ENCODE measurements at places on chromosomes 3 and 15. TPM values are rescaled to one million over a fixed set of nuclear protein-coding genes. Genes with fewer than 3 reads are reported as not detected.

- no peaks in the 10 kb centered on the region for H3K27me3 ChIP-seq
- no peaks in the 10 kb centered on the region for H3K36me3 ChIP-seq
- H3K4me3 ChIP-seq: no peak overlapping the region
- no peak overlapping the region for H3K27ac ChIP-seq
Observed at GRCh38 chr3:77601823-77602415, 562.0 kb downstream of the ROBO2 start.

DNA sequence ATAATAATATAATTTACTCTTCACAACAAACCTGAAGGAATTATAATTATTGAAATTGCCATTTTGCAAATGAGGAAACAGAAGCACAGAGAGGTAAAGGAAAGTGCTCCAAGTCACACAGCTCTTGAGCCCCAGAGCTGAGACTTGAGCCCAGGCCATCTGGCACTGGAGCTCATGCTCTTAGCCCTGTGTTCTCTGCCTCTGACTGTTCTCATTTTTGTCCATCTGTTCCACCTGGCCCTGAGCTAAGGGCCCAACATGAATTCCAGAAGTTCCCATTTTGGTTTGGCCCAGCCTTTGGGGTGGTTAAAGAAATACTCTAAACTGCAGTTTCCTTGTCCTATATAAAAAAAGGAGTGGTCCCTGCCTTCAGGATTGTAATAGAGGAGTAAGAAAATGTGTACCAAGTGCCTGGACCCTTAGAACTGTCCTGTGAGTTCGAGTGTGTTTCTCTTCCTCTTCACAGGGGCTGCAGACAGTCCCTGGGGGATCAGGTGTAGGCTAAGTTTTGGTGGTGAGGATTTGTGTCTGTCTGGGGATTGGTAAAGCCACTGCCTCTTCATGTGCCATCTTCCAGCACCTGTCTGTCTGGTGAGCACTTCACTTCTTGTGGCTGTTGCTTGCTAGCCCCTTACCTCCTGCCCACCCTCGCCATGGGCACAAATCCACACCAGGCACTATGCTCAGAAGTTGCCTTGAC, 91.8 kb downstream of the DNAJB8 start:
- peaks cover 16% of the 10 kb centered on the region for H3K36me3 ChIP-seq
- DNase-seq: no peak
- no peaks in the 10 kb centered on the region for H3K4me1 ChIP-seq
- no peaks in the 10 kb centered on the region for H3K27me3 ChIP-seq

- H3K27me3 ChIP-seq: peaks cover 17% of the 10 kb centered on the region
- H3K27ac ChIP-seq: no peak overlapping the region
- no peak for DNase-seq
- H3K4me3 ChIP-seq: no peak overlapping the region
Observed at GRCh38 chr15:31503256-31503655, 176.6 kb downstream of the KLF13 start.

DNA sequence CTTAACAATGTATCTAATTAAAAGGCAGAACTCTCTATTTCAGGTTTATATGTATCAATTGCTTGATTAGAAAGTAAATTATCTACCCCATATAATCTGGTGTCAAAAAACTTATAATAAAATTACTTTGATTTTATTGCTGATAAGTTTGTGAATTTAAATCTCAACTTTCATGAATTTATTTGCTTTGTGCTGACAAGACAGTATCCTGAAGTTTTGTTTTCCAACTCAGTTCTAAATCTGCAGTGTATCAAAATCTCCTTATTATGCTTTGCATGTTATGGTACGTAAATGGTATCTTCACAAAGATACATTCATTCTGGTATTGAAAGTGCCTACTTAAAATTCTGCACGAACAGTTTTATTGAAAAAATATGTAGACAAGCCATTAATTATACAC, 78.5 kb upstream of the ZNF717 start:
- no peak overlapping the region for H3K4me3 ChIP-seq
- DNase-seq: no peak
- no peaks in the 10 kb centered on the region for H3K36me3 ChIP-seq
- no peaks in the 10 kb centered on the region for H3K27me3 ChIP-seq
- H3K27ac ChIP-seq: no peak overlapping the region

- H3K27ac ChIP-seq: no peak overlapping the region
- no peak for DNase-seq
- H3K36me3 ChIP-seq: no peaks in the 10 kb centered on the region
- H3K4me3 ChIP-seq: no peak overlapping the region
Observed at GRCh38 chr3:168794427-168794826, 698.7 kb upstream of the GOLIM4 start.

DNA sequence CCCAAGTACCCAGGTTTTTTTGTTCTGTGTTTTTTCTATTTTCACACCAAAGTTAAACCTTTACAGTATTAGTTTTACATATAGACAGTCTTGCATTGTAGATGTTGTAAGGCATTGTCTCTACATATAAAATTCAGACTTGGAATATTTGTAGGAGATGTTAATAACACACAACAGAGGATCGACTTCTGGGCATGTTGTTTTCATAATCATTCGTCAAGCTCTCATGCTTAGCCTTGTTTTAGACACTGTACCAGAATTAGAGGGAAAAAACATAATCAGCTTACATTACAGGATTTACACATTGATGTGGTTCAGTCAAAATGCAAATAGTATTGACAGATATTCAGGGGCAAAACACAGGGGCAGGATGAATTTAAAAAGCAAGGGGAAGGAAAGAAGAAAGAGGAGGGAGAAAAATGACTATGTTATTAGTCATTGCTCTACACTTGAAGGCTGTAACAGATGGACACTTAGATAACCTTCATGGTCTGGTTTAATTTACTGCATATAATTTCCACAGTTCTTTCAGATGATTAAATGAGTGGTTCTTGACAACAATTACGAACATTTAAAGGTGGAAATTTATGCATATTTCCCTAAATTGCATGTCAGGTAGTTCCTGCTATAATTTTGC, 7.5 kb downstream of the CMSS1 start:
- H3K27ac ChIP-seq: no peak overlapping the region
- H3K36me3 ChIP-seq: no peaks in the 10 kb centered on the region
- no peak overlapping the region for H3K4me3 ChIP-seq
- no peaks in the 10 kb centered on the region for H3K27me3 ChIP-seq

C3orf52 gene
- 0.95 TPM for total RNA-seq

SNX4 gene
- 17.6 TPM for total RNA-seq

C3orf85 gene
- total RNA-seq: not detected

UACA gene
- 0.73 TPM for total RNA-seq

SAMMSON gene
- not detected for total RNA-seq

SCG5 gene
- total RNA-seq: not detected
